ENCODE measurements at places on chromosomes 5 and 9.

GRCh38 chr9:94783102-94783682 is 56.7 kb downstream of the AOPEP start:
- peak; percentile 14 for DNase-seq

GRCh38 chr9:79369676-79370075 is 202.1 kb upstream of the TLE4 start:
- no peak for DNase-seq

GRCh38 chr5:159027504-159027903 is 72.2 kb downstream of the EBF1 start:
- DNase-seq, result no peak

DNA sequence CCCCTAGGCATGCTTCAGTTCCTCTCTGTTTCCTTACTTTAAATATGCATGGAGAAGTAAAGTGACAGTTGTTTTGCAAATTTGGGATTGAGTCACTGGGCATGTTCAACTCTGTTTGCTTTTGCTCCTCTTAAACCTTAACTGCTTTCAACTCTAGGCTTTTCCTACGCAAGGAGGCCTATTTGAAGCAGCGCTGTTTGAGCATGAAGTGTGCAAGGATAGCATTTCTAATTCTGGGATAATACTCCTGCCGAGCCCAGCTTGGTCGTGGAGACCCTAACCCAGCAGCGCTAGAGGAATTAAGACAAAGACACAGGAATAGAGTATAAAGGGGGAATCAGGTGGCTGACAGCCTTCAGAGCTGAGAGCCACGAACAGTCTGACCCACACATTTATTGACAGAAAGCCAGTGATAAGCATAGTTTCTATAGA is 803.4 kb upstream of the CDH10 start:
- no peak for DNase-seq

GRCh38 chr9:123112015-123112975 is 78.8 kb downstream of the GPR21 start:
- no peak for DNase-seq

GRCh38 chr5:54848581-54848980 is 136.8 kb downstream of the ESM1 start:
- no peak for DNase-seq
